ENCODE measurements at places on chromosomes 1 and 21.

DNA sequence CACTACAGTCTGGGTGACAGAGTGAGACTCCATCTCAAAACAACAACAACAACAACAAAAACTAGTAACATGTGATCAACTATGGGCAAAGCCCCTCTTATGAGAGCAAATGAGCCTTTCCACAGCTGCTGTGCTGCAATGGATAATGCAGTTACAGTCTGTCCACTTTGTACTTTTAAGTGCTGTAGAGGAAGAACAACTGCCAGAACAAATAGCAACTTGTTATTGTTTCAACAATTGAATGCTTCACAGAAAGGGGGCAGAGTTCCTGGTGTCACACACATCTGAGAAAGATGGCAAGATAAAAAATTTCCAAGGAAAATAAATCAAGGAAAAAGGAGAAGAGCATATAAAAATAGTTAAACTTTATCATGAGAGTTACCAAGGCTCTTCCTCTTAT lies 243.6 kb upstream of the DMRTA2 start:
- DNase-seq, result no peak

DNA sequence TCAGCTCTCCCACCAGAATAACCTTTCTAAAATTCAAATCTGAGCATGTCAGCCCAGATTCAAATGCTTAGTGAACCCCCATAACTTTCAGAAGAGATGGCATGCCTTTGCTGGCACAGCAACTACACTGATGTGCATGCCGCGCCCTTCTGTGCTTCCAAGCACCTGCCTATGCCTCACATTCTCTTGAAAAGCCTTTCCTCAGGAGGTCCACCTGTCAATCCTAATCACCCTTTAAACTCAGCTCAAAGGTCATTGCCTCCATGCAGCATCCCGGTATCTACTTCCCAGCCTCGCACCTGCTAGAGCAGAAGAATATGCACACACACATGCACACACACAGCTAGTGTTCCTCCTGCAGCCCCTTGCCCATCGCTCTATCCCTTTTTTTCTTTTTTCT lies 5.2 kb upstream of the S100A2 start:
- no peak for DNase-seq

- DNase-seq, result no peak
Observed at GRCh38 chr1:206723462-206723804, 38.7 kb downstream of the MAPKAPK2 start.

DNA sequence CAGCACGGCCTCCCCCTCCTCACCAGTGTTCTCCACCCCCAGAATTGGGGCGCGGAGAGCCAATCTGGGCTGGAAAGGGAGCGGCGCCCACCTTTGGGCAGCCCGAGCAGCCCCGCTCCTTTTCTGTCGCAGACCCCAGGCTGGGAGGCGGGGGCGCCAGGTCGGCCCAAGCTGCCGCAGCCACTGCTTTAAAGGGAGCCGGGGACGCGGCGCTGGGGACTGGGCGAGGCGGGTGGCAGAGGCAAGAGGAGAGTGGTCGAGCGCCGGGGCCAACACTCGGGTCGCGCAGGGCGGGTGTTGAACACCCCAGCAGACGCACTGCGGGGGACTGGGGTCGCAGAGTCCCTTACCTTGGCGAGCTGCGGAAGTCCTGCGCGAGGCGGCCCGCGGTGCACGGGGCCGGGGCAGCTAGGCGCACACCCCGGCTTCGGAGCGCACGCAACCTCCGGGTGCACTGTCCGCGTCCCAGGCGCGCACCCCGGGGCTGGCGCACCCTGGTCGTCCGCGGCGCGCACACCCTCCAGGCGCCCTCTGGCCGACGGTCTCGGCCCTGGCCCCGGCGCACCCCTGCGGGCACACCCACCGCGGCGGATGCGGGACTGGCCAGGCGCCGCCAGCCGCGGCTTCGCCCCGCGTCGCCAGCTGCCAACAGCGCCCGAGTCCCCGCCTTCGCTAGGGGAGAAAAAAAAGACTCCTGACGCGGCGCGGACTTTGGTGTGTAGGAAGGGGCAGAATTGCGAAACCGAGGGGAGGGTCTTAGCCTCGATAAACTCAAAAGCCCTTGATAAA lies at the start of gene KANK4:
KANK4 (minus strand) TSS at position 679 of the 789 bp plus-strand sequence. CDS start 37,870 bp downstream, outside the sequence.
- no peak for DNase-seq

- DNase-seq, result no peak
Observed at GRCh38 chr1:214361636-214362035, 80.7 kb downstream of the SMYD2 start.

GRCh38 chr1:176448340-176448739 lies 14.6 kb upstream of the PAPPA2 start:
- no peak for DNase-seq

GRCh38 chr1:208118841-208119606 lies 125.2 kb downstream of the PLXNA2 start:
- DNase-seq, result no peak

- no peak for DNase-seq
Observed at GRCh38 chr1:225999912-226000337, 782 bp upstream of the SDE2 start.

DNA sequence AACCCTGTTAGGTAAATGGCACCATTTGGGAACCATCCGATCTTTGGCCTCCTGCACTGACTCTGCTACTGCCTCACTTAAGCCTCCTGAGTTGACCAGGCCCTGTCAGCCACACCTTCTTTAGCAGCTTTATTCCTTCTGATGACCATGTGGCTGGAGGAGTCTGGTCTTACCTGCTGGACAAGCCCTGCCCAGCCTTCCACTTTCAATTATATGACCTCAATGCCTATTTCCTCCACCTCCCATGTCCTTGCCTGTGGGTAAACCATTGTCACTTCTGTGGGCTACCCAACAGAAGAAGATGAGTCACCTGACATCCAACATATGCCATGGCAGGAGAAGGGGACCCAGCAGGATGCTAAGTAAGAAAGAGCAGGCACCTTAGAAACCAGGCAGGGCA lies 393.8 kb downstream of the NTNG1 start:
- DNase-seq, result no peak

DNA sequence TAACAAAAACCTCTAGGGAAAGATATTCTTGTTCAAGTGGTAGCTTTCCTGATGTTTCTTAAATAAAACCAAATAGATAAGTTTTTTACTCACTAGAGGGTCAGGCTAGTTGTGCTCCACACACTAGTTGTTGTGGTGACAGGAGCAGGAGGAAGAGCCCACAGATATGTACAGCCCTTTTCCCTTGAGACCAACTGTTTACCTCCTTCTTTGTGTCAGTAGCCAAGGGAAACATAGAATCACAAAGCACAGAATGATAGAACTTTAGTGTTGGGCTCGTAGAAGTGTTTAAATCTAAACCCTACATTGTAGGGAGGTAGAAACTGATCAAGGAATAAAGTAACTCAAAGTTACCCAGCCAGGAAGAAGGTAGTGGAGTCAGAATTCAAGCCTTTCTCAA lies 309.0 kb downstream of the CTH start:
- no peak for DNase-seq

- DNase-seq, result peak; percentile 20
Observed at GRCh38 chr1:51518033-51518585, 957 bp downstream of the EPS15 start.

DNA sequence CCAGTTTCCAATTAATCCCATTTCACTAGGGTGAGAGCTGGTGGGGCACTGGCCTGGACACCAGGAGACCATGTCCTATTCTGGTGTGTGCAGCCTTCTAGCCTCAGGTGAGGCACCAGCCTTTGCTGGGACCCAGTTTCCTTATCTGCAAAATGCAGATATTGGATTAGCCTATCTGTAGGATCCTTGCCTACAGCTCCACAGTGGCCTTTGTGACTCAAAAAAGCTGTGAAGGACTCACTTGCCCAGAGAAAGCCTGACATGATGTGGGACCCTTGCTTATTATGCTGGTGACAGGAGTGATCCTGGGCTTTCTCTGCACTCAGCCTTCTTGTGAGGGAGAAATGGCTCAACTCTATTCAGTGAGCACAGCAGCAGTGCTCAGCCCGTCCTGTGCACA lies 32.3 kb downstream of the TENT5C start:
- no peak for DNase-seq

- DNase-seq, result no peak
Observed at GRCh38 chr21:45695086-45695485, 51.6 kb downstream of the PCBP3 start.

DNA sequence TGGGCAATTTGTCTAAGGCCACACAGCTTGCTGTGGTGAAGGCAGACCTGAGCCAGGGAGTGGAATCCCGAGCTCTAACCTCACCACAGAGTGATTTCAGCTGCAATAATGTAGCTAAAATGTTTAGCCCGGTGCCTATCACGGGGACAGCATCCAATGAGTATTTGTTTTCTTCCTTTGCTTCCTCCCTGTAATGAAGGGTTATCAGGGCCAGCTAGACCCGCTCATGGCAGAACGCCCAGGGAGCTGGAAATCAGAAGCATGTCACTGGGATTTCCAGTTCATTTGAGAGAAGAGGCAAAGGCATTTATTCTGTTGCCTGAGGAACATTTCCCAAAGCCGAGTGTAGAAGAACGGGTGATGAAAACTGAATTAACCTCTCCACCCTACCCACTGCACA lies 183.1 kb downstream of the ZSCAN20 start:
- no peak for DNase-seq

DNA sequence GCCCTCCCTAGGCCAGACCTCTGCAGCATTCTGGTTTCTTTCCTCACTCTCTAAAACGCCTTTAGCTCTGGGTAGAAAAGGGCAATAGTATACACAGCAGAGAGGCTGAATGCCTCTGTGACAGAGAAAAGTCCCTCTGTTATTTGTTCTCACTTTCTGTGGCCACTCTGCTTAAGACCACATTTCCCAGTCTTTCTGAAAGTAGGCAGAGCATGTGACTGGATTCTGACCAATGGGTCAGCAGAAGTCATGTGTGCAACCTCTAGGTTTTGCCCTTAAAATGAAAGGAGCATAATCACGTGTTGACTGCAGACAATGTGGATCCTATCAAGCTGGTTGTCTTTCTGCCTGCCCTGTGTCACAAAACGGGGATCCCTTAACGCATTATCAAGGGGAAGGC lies 79.7 kb upstream of the MARK1 start:
- no peak for DNase-seq

GRCh38 chr1:43953361-43953760 lies 6.6 kb downstream of the IPO13 start:
- DNase-seq, result no peak

DNA sequence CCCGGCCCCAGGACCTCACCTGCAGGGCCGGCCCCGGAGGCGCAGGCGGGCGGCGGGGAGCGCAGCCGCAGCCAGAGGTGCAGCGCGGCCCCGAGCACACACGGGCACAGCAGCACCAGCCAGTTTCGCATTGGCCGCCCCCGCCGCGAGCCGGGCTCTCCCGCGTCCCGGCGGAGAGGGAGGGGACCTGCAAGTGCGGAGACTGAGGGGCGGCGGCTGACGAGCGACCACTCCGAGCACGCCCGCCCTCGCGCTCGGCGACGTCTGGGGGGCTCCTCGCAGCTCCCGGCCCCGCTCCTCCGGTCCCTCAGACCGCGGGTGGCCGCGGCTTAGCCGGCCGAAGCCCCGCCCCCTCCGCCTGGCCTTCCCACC lies at the start of gene B3GALNT2:
B3GALNT2 (minus strand) TSS at position 331 of the 372 bp plus-strand sequence; CDS start at position 131, 200 bp downstream.
- DNase-seq, result no peak

DNA sequence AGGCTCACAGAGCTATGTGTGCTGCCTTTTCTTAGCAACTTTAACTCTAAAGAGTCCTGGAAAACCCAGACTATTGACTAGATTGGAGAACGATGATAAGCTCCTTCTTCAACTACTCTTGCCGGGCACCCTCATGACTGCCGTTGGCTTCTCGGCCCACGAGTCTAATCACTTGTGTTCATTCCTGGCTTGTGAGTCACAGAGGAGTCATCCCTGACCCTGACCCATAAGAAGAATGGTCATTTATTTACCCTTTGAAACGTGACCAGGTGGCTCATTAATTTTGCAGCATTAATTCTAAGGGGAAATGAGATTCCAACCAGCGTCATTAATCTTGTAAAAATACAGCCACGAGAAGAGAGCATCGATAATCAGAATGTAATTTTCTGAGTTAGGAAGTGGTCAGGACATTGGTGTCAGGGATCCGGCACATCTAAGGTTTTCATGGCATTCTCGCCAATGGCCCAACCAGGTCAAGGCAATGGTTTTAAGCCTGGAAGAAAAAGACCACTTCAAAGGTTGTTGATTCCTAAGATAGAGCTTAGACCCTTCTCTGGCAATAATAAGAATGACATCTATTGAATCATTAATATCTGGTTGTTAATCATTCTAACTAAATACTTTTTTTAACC lies 183.6 kb upstream of the RUNX1 start:
- no peak for DNase-seq

GRCh38 chr1:225882694-225883615 lies 775 bp upstream of the TMEM63A start:
- DNase-seq, result peak; percentile 25

- no peak for DNase-seq
Observed at GRCh38 chr1:100530141-100530540, 7.8 kb upstream of the GPR88 start.

DNA sequence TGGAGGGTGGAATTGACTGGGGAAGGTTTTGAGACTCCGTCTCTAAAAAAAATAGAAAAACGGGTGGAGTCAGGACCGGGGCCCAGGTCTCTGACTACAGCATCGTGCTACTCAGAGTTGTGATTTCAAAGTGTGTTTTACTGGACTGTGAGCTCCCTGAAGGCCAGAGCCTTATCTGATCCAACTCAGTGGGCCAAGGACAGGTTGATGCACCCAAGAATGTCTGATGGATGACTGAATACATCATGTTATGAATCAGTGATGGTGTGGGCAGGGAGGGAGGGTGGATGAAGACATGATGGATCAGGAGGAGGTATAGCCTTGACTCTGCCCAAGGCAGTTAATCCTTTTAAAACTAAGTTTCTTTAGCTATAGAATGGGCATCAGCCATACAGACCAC lies 81.6 kb downstream of the FOXD2 start:
- no peak for DNase-seq

- no peak for DNase-seq
Observed at GRCh38 chr1:94688646-94689045, 131.5 kb upstream of the SLC44A3 start.

GRCh38 chr21:34004974-34005373 lies 68.4 kb upstream of the MRPS6 start:
- no peak for DNase-seq

DNA sequence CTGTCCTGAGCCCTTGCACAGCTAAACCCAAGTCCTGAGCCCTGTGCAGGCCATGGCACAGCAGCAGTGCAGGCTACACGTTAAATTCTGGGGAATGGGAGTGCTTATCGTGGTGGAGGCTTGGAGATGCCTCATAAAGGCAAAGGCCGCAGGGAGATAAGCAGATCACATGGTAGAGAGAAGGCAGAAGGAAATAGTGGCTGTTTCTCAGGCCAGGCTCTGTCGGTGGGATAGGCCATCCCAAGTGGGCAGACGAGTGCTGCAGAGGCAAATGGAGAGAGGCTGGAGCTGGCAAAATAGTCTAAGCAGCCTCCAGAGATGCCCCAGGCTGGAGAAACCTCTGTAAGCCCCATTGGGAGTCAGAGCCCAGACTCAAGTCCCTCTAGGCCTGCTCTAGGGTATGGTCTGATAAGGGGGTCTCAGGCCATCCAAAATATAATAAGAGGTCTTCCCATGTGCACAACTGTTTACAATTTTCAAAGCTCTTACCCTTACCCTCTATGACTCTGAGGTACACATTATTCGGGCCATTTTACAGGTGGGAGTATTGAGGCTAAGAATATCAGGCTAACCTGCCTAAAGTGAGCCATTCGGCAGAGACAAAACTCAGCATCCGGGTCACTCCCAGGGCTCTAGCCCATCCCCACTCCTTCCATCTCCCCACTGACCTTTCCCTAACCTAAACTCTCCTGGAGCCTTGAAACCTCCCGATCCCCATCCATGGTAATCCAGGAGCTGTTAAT lies 79.6 kb downstream of the NKAIN1 start:
- no peak for DNase-seq

- DNase-seq, result peak; percentile 20
Observed at GRCh38 chr1:147502760-147503159, 38.5 kb upstream of the BCL9 start.

GRCh38 chr1:2606396-2606880 lies 19.9 kb downstream of the PRXL2B start:
- no peak for DNase-seq

- no peak for DNase-seq
Observed at GRCh38 chr1:225824533-225824941, 14.6 kb downstream of the EPHX1 start.
